ENCODE measurements at places on chromosomes 11 and 22.

- DNase-seq: peak; percentile 80
Observed at GRCh38 chr11:17384002-17384511, 4.4 kb downstream of the KCNJ11 start.

GRCh38 chr11:116925050-116925449 lies 87.6 kb upstream of the APOA1 start:
- DNase-seq: no peak

DNA sequence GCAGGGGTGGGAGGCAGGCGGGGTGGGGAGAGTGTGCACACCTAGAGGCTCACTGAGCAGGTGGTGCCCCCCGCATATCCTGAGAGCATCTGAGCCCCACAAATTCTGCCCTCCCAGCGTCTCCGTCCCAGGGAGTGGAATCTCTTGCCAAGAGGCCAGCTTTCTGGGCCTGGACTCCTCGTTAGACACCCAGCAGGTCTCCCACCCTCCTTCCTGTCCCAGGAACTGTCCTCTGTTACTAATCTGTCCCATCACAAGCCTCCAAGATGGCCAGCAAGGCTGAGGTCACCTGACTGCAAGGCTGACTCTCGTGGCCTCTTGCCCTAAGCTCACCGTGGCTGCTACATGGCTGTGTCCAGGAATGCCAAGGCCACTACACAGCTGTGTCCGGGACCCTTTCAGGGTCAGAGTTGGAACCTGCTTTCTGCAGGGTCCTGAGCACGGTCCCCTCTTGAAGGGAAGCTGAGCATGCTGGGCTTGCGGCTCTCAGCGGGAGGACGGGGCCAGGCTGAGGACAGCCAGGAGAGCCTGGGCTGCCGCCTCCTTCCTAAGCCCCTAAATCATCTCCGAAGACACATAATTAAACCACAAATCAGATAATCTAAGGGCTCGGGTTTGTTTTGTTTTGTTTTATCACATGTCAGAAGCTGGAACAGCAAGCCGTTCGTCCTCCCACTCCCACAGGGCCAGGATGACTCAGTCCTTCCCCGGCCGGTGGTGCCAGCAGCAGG lies 1327.3 kb downstream of the TBC1D22A start:
- no peak for DNase-seq

- peak; percentile 72 for DNase-seq
Observed at GRCh38 chr11:58567889-58568512, 7.7 kb downstream of the LPXN start.

GRCh38 chr11:29879560-29879959 lies 137.3 kb downstream of the KCNA4 start:
- no peak for DNase-seq

- no peak for DNase-seq
Observed at GRCh38 chr22:46517255-46517761, 20.1 kb downstream of the CELSR1 start.

All from effector CD4-positive, alpha-beta T cell (primary cell).